Activated CD4-positive, alpha-beta T cell treated with anti-CD3 and anti-CD28 coated beads, Interleukin-2, amount 10 ng/mL, durations not matched to agents 24 days and 14 days (primary cell): ENCODE measurements at places on chromosomes 5 and 9. TPM values are rescaled to one million over a fixed set of nuclear protein-coding genes. Genes with fewer than 3 reads are reported as not detected.

DNA sequence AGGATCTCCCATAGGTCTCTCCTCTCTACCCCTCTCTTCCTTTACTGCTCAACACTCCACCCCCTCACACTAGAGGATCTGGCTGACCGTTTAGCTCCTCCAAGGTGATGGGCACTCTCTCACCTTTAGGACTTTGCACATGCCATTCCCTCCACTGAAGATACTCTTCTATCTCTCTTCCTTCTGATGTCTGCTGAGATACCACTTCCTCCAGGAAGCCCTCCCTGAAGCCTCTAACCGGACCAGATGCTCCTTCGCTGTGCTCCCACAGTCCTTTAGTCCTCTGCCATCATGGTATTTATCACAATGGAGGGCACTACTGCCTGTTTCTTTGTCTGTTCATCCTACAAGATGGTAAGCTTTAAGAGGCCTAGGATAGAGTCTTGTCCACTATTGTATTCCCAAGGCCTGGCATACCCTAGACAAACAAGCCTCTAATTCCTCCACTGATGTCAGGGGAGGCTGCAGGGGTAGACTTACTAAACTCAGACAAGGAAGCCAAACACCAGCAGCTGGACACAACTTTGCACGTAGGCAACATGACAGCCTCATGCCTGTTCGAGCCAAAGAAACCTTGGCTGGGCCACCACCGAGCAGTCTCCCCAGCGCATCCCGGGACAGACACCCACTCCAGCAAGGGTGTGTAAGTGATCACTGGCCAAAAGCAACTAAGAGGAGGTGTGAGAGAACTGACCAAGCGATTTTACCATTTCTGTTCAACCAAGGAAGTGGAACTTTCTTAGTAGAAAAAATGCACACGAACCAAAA lies 20.2 kb downstream of the ORM2 start:
- no peak for DNase-seq

DNA sequence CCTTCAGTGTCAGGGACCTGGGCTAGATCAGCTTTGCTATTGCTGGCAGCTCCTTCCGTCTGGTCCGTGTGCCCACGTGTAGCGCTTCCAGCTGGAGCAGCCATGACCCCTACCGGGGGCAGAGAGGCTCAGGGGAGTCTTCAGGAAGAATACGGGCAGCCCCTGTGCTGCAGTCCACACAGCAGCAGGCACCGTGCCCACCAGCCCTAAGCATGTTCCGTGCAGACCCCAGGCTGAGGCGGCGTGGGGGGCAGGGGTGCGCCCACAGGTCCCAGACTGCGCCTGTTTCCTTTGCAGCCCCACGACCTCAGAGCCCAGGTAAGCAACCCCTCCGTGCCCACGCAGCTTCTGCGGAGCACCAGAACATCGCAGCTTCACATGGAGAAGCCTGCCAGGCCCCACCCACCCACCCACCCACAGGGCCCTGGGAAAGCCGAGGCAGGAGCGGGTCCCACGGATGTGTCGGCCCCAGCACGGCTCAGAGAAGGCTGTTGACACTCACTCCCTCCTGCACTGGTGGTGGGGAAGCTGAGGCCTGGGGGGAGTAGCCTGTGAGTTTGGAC lies 83.1 kb downstream of the KCNT1 start:
- no peak for DNase-seq

DNA sequence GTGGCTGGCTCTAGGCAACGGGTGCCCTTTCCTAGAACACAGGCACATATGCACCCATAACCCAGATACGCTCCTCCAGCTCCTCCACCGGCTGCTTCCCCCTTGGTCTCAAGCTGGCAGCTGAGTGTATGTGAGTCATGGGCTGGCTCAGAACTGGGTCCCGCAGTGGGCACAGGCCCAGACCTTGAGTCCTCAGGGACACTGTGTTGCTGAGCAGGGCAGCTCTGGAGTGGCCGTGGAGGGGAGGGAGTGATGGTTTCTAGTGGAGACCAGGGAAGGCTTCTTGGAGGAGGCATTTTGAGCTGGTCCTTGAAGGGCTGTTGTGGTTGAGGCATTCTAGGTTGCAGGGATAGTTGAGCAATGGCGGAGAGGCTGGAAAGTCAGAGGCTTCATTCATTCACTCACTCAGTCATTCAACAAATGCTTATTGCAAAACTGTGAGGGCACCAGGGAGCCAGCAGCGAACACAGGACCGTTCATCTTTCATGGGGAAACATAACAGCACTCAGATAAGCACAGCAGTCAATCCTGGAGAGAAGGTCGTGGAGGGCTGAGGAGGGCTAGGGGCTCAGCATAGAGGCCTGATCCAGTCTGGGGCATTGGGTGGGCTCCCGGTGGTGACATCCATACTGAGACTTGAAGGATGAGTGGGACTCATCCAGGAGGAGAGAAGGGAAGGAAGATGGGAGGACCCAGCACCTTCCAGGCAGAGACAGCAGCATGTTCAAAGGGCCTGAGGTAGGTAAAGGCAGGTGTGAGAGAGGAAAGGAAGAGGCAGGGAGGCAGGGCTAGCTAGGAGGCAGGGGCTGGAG lies 2.4 kb downstream of the BBLN start:
- DNase-seq = no peak

- DNase-seq = peak; percentile 91
Observed at GRCh38 chr9:88578121-88579049, 43.4 kb downstream of the NXNL2 start.

TRIP13 gene
- 47.5 and 52.6 TPM in 2 replicates for total RNA-seq
